Fibroblast of pulmonary artery (primary cell): ENCODE measurements at places on chromosomes 2 and 18.
A peak's percentile ranks its signal among the peaks of the same experiment; 100 is the strongest.

- peak; percentile 8 for DNase-seq
Observed at GRCh38 chr2:236517251-236518031, 52.2 kb upstream of the ACKR3 start.

GRCh38 chr2:45182667-45183295 lies 173.5 kb upstream of the SIX2 start:
- DNase-seq = peak; percentile 79

GRCh38 chr2:7022492-7023385 lies 105.5 kb downstream of the RNF144A start:
- peak; percentile 78 for DNase-seq

GRCh38 chr2:31446848-31447247 lies 32.3 kb upstream of the XDH start:
- DNase-seq = no peak

DNA sequence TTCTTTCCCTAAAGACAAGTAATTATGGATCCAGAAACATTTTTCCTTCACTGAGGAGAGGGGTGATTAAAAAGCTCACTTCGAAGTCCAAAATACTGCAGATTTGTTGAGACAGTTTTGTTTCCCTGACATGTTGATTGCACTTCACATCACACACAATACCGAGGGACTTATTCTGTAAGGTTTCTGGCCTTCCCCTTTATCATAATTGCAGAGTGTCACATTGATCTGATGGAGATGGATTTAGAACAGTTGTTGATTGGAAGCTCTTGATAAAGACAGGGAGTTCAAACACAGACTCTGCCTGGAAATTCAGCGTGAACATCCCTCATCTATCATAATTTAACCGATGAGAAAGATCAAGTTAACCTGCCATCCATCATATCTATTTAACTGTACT lies 163.6 kb downstream of the PTPRM start:
- DNase-seq = no peak
